CD4-positive, alpha-beta T cell treated with Interleukin-6 at 100 ng/mL for 8 hours (primary cell): ENCODE measurements at places on chromosomes 5 and 9.

- no peak for DNase-seq
These were observed 161.7 kb downstream of the PDE4D start for GRCh38 chr5:59731809-59732208.

GRCh38 chr9:5671711-5672353 lies 42.9 kb downstream of the RIC1 start:
- DNase-seq: peak; percentile 45

DNA sequence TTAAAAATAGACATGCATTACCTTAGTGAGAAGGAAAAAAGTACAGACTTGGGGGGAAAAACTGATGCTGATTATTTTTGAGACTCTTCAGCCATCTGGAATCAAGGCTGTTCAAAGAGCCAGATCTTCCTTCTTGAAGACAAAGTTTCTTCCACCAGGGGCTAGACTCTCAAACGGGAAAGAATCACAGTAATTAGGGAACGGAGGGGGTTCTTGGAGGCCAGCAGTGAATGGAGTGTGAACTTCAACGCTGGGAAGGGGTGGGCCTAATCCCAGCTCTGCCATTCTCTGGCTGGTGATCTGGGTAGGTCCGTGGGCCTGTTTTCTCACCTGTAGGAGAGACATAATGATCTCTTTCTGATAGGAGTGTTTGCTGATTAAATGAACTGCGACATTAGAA lies 21.1 kb upstream of the LHX2 start:
- no peak for DNase-seq

- no peak for DNase-seq
These were observed 113.3 kb upstream of the LPAR1 start for GRCh38 chr9:111151537-111151936.

DNA sequence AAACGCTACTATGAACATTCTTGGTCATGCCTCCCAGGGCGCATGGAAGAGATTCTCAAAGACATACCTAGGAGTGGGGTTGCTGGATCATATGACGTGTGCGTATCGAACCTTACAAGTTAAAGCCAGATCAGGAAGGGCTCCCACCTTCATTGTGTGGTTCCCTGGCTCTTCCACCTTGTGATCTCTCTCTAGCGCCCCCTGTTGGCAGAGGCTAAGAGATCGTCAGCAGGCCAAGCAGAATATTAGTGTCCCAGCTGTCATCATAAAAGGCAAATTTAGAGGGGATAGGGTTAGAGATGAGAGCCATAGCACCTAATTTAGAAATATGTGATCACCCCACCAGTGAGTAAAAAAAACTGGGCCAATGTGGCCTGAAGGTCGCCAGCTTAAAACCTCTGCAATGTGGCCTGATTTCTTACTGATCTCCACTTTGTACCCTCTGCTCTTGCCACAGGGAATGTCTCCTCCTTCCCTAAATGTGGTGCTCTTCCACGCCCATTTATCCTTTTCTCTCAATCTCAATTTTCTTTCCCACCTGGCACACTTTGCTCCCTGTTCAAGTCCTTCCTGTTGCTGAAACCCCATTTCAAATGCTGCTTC lies 91.7 kb upstream of the SHB start:
- DNase-seq: peak; percentile 36

GRCh38 chr5:77921094-77921768 lies 145.1 kb upstream of the TBCA start:
- no peak for DNase-seq

DNA sequence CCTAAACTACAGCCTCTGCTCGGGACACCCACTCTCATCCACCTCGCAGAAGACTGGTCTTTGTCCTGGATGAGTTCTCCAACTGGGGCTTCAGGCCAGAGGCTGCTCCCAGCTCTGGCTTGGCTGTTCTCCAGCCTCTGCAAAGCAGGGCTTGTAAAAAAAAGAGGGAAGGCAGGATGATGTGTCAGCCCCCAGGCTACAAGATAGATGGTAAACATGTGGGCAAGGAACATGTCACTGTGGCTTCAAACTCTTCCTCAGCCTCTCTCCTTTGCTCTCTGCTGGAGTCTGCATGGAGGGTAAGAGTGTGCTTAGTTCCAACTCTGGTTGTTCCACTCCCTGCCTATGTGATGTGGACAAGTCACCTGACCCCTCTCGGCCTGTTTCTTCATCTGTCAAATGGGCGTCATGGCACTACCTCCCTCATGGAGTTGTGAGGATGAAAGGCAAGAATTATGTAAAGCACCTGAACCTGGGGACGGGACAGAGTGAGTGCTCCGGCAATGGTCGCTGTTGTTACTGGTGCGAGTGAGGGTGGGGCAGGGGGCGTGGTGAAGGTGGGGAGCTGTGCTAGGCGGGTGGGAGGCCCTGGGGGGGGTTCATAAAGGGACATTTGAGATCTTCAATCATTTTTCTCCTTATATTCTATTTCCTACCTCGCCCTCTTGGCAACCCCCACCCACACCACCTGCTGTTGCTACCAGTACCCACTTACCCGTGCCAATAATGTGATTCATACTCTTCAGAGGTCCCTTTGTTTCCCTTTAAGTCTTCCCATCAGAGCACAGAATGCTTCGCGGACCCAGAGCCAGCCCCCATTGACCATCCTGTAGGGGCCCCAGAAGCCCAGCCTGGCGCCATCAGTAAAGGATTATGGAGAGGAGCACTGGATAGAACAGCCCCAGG lies 6.8 kb upstream of the ZNF79 start:
- DNase-seq: no peak

- no peak for DNase-seq
These were observed 27.1 kb upstream of the BASP1 start for GRCh38 chr5:17190242-17190778.

GRCh38 chr5:177128551-177128981 lies 5.0 kb upstream of the NSD1 start:
- peak; percentile 24 for DNase-seq

DNA sequence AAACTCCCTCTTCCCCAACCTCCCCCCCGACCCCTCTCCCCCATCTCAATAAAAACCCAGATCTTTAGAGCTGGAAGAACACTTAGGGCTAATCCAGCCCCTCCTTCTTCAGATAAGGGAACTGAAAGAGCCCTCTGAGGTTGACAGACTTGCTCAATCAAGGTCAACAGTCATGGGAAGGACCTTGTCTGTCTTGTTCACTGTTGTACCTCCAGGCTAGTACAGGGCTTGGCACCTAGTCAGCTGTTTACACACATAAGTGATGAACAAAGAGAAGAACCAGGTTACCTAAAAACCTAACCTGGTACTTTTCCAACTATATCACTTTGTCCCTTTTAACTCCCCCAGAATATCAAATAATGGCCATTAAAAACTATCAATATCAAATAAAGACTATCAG lies 2.4 kb downstream of the TTC39B start:
- DNase-seq: no peak

- no peak for DNase-seq
These were observed 15.3 kb downstream of the ASPN start for GRCh38 chr9:92467041-92467440.

DNA sequence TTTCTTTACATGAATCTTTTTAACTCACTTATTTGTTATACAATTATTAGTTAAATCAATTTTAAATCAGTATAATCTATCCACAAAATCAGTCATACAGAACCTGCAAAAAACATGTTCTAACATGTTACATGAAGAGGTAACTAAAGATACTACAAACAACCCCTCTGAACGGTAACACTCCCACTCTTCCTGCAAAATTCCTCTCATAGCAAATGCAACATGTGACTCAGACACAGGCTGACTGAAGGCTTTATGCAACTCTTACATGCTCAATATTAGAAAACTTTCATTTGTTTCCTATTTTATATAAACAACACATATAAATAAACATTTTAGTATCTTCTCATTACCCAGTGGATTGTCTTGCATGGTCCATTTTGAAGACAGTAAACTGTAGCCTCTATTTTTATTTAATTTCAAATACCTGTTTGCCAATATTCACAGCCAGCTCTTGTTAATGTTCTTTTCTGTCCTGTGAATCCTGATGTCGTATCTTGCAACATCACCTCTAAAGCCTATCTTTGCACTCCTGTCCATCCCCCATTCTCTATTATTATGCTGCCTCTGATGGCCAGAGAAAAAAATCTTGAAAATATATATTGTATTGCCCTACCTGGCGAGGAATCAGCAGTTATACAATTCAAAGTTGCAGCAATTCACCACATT lies 100.5 kb upstream of the CCDC152 start:
- DNase-seq: no peak

DNA sequence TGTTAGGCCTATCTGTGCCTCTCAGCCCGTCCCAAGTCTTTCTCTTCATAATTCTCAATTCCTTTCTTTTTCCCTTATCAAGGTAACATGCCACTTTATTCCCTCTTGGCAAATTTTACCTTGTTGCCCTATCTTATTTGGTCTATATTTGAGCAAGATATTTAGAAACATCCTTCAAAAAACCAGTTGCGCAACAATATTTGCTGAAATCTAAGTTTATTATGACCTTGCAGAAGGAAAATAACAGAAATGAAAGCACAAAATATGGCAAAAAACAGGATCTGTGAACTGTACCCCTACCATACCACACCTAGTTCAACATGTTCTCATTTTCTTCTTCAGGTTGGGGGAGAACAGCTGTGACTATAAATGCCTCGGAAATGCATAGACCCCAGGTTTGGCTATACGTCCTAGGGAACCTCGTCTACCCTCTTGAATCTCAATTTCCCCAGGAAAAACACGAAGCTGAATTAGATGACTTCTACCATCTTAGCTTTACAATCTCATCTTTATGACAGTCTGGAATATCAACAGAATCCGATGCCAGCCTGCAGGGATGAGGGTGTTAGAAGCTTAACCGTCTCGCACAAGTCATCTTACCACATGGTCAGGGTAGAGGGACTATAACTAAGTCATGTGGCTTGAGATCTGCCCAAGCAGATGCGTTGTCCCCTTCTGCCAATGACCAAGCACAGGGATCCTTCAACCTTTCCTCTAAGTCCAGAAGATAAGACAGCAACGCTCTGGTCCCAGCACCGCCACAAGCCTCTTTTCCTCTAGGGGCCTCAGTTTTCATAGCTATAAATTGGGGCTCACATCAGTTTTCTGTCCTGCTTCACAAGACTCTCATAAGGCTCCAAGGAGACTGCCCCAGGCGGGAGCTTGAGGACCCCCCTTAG lies 1.3 kb downstream of the LCP2 start:
- DNase-seq: no peak

DNA sequence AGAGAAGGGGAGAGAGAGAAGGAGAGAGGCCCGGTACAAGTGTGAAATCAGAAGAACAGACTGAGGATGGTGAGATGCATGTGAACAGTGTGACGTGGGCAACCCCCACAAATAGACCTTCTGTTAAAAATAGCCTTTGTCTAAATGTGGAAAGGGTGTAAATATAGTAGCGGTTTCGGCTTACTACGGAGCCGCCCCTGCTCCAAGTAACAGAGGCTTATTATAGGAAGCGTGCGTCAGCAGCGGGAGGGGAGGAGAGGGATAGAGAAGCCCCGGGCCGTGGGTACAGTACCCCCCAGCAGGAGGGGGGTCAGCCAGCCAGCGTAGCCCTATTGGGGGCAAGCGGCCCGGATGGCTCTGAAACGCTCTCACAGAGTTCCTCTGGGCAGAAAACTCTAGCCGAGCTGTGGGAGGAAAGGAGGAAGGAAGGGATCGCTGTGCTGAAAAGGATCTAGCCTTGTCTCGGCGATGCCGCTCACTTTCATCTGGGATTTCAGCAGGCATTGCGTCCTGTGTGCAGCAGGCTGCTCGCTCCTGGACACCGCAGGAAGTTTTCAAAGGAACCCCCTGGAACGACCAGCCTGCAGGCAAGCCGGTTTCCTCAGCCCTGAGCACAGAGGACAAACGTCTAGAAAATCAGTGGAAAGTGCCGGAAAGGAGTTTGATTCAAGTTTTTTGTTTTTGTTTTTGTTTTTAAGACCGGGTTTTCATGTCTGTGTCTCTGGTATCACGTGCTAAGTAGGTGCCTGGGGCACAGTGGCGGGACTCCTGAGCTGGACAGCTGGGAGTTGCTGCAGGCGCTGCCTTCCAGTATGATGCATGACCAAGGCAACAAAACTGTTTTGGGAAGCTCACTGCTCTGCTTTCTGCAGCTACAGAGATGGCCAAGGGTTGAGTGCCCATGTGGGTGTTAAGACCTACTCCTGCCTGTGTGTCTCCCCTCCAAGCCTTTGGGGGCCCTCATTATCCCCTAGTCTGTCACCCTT lies 146.6 kb downstream of the SEC61B start:
- no peak for DNase-seq

DNA sequence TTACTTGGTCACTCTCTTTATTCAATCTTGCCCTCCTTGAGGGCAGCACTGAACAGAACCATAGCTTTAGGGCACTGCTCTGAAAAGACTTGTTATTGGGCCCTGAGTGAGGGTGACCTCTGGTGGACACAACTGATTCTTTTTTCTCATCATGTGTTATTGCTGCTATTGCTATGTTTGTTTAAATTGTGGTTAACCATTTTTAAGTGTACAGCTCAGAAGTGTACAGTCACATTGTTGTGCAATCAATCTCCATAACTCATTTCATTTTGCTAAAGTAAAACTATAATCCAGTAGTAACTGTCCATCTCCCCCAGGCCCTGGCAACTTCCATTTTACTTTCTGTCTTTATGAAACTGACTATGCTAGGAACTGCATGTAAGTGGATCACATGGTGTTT lies 351.1 kb upstream of the RIOK2 start:
- DNase-seq: peak; percentile 6

GRCh38 chr9:8718121-8718725 lies 918.6 kb upstream of the DMAC1 start:
- no peak for DNase-seq

- DNase-seq: no peak
These were observed 32.7 kb upstream of the ZCCHC9 start for GRCh38 chr5:81268521-81269196.

GRCh38 chr9:37678789-37679273 lies 28.1 kb downstream of the FRMPD1 start:
- no peak for DNase-seq

DNA sequence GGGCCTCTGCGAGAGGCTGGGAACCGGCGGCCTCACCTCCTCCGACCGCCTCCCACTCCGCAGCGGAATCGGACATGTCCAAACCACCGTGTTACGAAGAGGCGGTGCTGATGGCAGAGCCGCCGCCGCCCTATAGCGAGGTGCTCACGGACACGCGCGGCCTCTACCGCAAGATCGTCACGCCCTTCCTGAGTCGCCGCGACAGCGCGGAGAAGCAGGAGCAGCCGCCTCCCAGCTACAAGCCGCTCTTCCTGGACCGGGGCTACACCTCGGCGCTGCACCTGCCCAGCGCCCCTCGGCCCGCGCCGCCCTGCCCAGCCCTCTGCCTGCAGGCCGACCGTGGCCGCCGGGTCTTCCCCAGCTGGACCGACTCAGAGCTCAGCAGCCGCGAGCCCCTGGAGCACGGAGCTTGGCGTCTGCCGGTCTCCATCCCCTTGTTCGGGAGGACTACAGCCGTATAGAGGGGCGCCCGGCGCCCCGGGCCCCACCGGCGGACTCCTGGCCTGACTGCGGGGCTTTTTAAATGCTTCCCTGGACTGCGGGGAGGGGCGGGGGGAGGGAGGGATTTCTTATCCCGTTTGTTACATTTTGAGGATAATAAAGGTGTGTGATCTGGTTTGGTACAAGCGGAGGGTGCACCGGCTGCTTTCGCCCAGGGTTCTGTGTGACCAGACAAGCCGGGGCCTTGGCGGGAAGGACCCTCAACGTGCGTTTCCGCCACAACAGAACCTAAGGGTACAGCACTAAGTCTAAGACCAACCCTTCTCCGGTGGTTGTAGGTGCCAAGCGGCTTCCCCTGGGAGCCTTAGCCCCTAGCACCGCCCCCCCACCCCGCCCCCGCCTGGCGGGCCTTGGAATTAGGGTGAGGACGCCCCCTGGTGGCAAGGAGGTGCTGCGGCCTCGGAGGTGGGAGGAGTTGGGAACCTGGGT lies 9.3 kb downstream of the PRR7 start:
- DNase-seq: peak; percentile 92
